ENCODE measurements at places on chromosomes 2 and 18.
A peak's percentile ranks its signal among the peaks of the same experiment; 100 is the strongest.

DNA sequence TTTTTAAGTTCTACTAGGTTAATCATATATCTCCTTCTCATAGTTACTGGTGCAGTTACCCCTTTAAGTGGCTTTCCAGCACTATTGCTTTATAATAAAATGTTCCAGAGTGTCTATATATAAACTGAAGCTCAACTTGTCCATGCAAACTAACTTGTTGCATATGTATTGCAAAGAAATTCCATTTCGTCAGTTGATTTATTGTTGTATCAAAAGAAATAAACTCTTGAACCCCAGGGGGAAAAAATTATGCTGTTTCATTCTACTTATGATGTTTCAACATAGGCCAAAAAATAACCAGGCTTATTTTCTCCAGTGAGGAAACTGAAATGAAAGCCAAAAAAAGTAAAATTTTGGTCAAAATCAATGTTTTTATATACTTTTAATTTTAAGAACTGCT is 491.9 kb downstream of the NR4A2 start:
- peak; percentile 23 for DNase-seq

DNA sequence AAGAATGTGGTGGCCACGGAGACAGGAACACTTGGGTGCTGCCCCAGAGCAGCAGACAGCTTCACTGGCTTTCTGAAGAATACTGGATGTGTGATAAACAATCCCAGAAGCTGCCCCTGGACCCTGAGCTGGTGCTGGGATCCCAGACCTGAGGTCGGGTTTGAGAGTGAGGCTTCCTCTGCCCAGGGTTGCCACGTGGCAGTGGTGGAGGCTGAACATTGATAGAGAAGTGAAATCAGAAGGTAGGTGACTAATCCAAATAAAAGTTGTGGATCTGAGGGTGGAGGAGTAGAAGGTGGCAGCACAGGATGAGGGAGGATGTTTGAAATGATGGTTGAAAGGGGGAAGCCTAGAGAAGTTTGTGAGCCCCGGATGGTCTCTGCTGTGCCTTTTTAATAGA is 64.0 kb downstream of the FMNL2 start:
- DNase-seq: no peak

- no peak for DNase-seq
These were observed 25.6 kb downstream of the IKZF2 start for GRCh38 chr2:213125646-213126347.

DNA sequence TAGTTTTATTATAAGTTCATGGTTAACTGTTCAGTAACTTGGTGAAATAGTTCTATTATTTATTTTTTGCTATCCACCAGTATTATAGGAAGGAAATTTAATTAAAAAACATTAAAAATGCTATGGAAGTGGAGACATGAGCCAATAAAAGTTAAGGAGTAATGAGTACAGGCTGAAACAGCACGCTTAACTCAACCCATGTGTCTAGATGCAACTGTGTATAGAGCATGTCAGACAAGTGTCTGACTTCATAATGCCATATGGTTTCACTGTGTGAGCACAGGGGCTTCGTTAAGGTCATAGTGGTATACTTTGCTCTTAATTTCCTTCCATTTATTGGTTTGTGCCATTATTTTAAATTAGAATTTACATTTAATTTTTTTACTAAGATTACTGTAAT is 566.8 kb upstream of the NRP2 start:
- no peak for DNase-seq
